HFF-Myc (cell line): ENCODE measurements at places on chromosomes 2 and 18.

GRCh38 chr18:14174706-14175085 lies 42.5 kb upstream of the ZNF519 start:
- no peak for DNase-seq

DNA sequence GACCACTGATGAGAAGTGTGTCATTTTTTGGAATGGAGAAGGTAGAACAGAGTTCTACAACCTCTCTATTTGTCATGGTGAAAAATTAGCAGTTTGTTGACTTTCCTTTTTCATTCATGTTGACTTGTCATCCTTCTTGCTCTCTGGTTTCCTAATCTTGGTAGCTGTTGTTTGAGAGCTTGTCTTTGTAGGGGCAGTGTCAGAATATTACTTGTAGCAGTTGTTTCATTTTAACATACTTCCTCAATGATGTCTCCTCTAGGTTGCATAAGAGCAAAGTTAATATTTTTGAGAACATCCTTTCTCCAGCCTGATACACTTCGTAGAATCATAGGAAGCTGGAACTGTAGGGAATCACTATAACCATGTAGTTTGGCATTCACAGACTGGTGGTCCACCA lies 368.2 kb upstream of the FANCL start:
- no peak for DNase-seq

DNA sequence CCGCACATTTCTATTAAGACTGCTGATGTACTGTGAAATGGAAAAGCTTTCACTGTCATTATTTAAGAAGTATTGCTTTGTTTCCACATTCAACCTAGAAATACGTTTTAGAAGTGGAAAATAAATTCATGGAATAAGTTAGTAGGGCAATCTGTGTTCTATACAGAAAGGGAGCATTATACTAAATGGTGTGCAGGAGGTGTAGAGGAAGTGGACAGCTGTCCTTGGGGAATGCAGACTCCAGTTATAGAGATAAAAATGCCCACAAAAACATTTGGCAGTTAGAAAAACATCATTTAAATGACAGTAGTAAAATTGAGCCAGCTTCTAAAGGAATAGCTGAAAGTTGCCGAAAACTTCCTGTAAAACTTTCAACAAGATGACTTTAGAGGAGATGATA lies 46.8 kb downstream of the PIK3C3 start:
- DNase-seq, result no peak

GRCh38 chr2:69138247-69138772 lies 125.3 kb downstream of the ANTXR1 start:
- no peak for DNase-seq

DNA sequence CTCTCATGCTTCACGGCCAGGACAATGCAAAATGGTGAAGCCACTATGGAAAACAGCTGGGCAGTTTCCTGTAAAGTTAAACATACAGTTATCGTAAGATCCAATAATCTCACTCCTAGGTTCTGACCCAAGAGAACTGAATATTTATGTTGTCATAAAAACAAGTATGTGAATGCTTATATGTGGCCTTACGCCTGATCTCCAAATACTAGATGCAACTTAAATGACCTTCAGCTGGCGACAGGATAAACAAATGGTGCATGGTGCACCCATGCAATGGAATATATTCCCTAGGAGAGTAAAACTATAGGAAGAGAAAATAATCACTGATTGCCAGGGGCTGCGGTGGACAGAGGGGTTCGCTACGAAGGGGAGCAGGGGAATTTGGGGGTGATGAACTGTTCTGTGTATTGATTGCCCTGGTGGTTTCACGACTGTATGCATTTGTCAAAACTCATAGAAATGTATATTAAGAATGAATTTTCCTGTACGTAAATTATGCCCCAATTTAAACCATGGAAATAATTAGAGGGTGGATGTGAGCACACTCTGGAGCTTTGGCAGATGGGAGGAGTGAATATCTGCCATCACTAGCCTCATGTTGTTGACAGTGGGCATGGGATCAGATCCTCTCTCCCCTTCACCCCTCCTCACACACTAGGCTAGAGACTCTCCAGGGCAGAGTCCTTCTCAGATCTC lies 100.8 kb upstream of the MYCN start:
- DNase-seq, result no peak

DNA sequence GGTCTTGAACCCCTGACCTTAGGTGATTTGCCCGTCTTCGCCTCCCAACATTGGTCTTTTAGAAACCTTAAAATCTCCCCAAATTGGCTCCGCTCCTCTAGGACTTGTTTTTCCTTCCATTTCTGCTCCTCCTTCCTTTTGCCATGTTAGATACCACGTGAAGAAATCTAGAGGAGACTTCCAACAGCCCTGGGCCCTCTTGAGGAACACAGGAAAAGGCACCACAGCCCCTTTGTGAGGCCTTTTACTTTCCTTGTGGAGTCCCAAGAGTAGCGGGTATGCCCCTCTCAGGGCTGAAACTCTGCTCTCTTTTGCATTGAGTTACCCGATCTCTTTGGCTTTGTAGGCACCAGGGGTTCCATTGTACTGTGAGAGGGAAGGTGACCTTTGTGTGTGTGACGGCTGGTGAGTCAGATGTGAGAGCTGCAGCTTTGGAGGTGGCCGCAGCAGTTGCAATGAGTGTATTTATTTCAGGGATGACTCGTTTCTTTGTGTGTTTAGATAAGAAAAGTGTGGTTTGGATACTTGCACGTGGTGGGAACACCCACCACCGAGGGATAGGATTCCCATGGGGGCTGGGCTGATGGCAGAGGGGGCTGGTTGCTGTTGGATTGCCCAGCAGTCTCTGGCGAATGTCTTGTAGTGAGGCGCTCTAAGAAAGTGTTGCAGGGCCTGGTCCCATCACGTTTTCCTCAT lies 218.4 kb upstream of the HS6ST1 start:
- DNase-seq, result peak; percentile 87

- peak; percentile 26 for DNase-seq
These were observed 513 bp downstream of the TRIP12 start for GRCh38 chr2:229921101-229921891.

- DNase-seq, result no peak
These were observed 247.5 kb upstream of the CDH20 start for GRCh38 chr18:61085761-61086160.

DNA sequence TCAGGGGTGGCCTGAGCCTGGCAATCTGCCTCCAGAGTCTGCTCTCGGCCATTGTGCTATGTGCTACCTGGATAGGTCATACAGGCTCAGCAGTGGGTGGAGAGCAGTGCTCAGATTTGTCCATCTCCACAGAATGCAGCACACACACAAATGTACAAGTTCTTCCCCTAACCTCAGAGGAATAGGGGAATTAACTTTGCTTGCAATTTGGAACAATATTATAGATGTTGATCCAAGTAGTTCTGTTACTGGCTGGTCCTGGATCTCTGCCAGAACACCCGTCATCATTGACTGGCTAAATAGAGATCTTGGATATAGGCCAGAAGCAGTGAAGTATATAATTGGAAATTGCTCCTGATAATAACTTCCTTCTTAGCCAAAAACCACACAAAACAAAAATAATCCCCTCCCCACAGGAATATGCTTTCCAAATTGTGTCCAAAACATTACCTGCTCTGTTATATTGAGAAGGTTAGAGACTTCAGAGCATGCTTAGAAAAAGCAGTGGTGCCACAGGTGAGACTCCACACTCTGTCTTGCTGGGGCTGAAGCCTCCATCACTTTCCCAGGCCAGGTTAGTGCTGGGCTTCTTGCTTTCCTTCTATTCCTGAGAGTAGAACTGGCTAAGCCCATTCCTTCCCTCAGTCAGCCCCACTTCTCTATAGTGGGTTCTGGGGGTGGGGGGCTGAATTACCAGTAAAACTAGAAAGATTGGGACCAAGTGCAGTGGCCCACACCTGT lies 38.8 kb downstream of the NCAPH start:
- DNase-seq, result no peak

GRCh38 chr2:124834331-124834730 lies 809.2 kb downstream of the CNTNAP5 start:
- DNase-seq, result no peak

GRCh38 chr2:59693231-59693959 lies 860.1 kb downstream of the BCL11A start:
- DNase-seq, result no peak

DNA sequence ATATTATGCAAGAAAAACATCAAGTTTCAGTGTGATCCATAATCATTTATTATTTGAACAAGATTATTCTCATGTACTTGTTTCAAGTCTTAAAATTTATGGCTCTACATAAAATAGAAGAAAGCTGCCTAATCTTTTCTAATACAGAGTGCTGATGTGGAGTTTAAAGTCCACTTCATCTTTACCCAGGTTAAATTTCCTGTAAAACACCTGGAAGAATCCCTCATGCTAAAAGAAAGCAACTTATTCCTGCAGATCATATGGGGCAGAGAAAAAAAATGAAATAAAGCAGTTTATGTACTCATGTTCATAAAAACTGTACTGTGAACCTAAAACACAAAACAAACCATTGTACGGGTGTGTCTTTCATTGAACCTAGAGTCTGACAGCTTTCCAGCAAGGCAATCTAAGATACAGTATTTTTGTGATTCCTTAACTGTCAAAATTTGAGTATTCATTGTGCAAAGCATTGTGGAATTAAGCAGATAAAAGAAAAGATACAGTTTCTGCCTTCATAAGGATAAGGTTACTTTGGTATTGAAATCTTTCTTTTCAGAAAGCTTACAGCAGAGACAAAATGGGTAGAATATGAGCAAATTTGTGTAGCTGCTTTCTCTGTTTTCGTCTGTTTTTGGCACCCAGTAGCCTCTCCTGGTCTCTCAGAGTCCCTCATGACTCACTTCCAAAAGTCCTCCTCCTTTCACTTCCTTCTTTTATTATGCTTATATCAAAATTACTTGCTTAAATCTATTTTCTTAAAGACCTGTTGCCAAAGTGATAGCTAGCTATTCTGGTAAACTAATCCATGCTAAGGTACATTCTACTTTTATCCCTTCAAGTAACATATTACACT lies 26.9 kb upstream of the GLS start:
- no peak for DNase-seq

DNA sequence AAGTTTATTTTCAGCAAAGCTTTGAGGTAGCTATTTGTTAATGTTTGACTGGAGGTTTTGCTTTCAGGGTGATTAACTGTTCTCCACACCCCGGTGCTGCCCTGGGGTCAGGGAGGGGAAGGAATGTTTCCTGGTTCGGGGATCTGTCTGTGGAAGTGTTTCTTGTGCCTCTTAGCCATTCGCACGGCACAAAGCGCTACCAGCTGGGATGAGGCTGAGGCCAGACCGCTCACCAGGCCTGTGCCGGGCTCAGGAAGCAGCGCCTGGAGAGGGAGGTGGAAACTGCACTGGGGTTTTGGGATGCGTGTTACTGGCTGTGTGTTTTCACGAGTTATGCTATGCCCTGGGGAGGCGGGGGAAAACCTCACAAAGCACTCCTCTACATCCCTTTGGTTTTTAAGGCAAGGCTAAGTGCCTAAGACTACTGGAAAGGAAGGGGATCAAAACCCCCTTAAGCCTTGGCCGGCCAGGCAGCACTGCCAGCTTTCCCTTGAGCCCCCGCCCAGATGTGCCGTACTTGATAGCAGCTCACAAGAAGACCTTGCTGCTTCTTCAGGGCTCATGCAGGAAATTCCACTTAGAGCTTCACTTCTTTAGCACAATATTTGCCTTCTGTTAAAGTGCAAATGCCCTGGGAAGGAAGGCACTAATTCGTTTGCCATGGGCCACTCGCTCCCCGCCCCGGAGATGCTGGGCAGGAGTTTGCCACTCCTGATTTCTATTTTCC lies 65.7 kb upstream of the CNGA3 start:
- no peak for DNase-seq

- DNase-seq, result no peak
These were observed 55.0 kb downstream of the CHST9 start for GRCh38 chr18:27130065-27130630.

DNA sequence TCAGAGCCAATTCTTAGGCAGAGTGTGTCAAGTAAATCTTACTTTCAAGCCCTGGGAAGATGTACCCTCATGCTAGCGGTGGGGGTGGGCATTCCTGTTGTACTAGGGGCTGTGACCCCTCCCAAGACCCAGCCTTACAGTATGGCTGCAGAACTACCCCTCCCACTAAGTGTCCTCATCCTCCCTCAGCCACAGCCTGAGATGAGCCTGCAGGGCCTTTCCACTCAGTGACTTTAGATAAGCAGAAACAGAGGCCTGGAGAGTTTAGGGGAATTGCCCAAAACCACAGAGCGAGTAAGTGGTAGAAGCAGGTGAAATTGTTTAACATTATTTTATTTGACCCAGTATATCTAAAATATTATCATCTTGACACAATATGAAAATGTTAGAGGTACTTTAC lies 36.6 kb downstream of the TTC32 start:
- DNase-seq, result no peak

DNA sequence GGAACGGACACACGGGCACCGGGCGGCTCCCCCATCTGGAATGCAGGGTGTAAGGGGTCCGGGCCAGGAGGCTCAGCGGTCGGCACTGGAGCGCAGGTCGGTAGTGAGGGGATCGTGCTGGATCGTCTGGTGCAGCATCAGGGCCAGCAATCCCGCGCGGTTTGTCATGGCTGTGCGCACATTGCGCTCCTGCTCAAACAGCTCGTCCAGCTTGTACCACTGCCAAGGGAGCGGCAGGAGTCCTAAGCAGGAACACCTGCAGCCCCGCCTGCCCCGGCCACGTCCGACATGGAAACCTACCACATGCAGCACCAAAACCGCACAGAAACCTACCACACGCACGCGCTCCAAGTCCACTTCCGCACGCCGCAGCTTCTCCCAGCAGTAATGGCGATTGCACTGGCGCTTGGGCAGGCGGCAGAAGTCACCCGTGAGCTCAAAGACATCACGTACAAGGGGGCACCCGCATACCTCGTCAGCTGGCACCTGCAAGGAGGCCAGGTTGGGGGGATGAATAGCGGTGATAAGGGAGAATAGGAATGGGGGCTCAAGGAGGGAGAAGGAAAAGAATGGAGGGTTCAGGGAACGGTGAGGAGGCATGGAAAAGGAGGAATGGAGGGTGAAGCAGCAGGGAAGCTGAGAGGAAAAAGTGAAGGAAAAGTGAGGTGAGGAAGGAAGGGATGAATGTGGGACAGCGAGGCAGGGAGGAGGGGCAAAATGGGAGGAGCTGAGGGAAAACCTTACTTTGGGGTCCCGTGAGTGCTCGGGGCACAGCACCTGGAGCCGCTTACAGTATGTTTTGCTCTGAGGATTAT lies 1.4 kb upstream of the MBD1 start:
- DNase-seq, result no peak

DNA sequence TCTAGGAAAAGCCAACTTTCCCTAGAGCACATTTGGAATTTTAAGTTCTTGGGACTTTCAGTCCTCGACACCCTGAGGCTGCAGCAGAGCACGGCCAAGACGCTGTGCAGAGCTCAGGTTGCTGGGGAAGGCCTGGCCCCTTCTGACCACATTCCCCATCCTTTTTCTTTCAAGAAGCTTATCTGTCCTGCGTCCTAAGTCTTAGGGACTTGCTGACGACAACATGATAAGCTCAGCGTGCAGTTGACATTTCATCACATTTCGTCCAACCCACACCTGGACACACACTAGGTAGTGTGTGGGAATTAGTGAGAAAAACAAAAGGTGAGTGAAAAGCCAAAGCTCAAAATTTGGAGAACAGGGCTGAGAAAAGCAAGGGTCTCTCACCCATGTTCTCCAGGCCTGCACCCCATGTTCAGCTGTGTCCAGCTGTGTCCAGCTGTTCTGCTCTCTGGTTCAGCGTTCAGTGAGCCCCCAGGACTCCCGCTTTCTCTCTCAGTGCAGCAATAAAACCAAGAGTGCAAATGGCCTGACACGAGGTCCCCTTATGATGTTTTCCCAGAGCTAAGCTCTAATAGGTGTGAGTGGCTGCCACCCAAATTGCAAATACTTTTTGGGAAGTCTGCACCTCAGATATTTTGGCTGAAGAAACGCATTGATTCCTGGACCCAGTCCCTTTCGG lies 101.9 kb downstream of the RGPD3 start:
- no peak for DNase-seq
